ENCODE measurements at places on chromosomes 1 and 21.

DNA sequence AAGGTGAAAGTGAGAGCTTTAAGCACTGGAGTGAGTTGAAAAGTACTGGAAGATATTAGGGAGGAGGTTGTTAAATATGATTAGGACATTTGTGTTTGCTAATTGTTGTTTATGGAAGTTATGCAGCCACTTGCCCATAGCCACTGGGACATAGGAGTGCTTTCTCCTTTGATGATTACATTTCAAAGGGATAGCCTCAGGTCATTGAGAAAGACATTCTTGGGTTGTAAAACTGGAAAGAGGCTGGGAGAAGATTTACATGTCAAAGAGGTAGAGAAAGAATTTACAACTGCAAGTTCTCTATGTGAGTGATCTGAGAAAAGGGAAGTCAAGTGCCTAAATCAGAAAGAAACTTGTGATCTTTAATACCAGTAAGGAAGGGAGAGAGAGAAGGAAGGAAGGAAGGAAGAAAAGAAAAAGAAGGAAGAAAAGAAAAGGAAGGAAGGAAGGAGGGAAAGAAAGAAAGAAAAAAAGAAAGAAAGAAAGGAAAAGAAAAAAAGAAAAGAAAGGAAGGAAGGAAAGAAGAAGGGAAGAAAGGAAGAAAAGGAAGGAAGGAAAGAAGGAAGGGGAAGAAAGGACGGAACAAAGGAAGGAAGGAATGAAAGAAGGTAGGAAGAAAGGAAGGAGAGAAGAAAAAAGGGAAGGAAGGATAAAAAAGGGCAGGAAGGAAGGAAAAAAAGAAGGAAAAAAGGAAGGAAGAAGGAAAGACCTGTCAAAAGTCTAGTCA is 284.6 kb upstream of the DPYD start:
- no peak for DNase-seq

- no peak for DNase-seq
Measured at GRCh38 chr1:197958438-197959305, 41.5 kb downstream of the LHX9 start.

DNA sequence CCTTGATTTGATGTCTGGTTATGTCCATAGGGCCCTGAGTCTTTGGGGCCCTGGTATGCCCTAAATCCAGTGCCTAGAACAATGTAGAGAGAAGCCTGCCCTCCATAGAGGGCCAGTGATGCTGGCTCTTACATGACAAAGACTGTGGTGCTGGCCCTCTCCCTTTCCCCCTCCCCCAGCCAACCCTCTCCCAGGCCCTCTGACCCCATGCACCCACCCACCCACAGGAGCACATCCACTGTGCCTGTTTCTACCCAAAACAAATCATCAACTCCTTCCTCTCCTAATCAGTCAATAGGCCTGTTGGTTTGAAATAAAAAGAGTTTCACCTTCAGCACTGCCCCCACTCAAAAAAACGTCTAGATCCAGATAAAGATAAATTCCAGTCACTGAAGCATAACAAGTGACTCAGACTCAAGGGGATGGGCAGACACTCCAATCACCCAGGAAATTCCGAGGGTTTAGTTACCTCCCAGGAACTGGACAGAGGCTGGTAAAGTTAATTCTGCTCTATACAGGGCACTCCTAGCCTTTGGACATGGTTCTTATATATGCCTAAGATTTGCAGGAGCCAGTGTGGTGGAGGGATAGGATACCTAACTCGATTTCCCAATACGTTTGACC is 144.8 kb upstream of the VANGL1 start:
- DNase-seq = no peak

GRCh38 chr1:217718873-217719272 is 87.7 kb downstream of the SPATA17 start:
- DNase-seq = no peak

DNA sequence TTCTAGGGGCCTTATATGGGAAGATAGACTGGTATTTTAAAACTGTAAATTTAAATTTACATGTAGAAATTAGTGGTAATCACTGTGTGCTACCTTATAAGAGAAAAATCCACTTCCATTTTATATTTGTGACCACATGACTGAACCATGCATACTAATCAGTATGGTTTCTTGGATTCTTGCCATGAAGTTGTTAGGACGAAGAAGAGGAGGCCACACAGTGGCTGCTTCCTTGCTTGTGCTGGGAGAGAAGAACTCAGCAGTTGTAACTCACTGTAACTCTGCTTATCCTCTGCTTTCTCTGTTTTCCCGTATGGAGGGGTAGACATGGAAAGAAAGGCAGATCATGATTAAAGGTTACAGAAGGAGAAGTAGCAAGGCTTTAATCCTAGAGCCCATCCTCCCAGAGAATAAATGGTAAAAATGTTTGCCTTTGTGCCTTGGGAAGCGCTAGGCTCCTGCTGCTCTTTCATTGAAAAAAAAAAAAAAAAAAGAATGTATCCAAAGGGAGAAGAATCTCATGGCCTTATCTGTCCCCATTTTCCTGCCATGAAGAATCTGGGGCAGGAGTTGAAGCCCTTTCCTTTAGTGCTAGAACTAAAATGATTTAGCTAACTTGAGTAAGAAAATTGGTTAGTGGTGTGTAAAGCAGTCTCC is 32.4 kb downstream of the KCTD3 start:
- no peak for DNase-seq

DNA sequence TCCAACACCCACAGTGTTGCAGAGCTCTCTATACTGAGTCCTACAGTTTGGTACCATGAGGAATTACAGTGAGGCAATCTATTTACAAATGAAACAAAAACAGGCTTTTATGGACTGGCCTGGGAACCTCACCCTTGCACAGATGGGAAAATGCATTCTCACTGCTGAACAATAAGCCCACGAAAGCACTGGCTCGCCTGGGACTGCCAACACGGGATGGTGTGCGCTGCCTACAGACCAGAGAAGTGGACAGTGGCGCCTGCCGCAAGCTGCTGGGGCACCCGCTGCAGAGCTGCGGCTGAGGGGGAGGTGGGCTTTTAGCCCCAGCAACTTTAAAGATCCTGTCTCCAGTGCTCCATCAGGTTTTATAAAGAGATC is 28.5 kb upstream of the ABCG1 start:
- DNase-seq = no peak

DNA sequence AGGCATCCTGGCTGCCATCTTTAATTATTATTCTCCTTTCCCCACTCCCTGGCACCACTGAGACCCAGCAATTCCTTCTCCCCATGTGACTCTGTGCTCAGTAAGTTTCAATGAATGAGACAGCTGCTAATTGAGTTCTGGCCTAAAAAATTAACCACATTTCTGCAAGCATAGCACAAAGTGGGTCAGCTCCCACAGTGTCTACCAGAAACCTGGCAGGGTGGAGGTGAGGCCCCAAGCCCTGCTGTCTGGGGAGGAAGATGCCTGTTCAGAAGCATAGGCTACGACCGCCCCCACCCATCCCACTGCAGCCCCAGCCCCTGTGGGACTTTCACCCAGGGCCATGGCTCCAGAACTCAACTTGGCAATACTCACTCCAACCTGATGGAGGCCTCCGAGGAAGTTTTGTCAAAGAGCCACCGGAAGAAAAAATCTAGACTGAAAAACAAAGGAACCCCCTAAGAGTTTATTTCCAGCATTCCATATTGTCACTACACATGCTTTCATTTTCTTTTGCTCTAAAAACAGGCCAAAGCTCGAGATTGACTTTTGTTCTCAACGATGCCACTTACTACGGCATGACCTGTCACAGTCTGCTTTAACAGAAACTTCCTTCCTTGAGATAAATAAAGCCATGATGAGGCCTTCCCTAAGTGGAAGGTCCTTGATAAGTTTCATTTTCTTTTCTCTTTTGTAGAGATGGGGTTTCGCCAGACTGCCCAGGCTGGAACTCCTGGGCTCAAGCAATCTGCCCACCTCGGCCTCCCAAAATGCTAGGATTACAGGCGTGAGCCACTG is 26.5 kb downstream of the TMEM63A start:
- no peak for DNase-seq

Measured in vagina (tissue), 2 donors.